ENCODE measurements at places on chromosomes 5 and 9. TPM values are rescaled to one million over a fixed set of nuclear protein-coding genes. Genes with fewer than 3 reads are reported as not detected.

HACD4 gene
- 0.56 TPM for total RNA-seq

SPOCK1 gene
- 423 TPM for total RNA-seq

ARID3C gene
- 0.09 TPM for total RNA-seq

PCDHA8 gene
- total RNA-seq: 0.09 TPM

BTNL8 gene
- total RNA-seq: not detected

ARL15 gene
- total RNA-seq: 51.7 TPM

CD180 gene
- not detected for total RNA-seq

LCN15 gene
- total RNA-seq: not detected

FAM78A gene
- total RNA-seq: 4.5 TPM

KCNIP1 gene
- total RNA-seq: not detected

PCSK1 gene
- 2.2 TPM for total RNA-seq

BHMT gene
- not detected for total RNA-seq

TMEM245 gene
- 50.6 TPM for total RNA-seq

ACTBL2 gene
- total RNA-seq: 0.28 TPM

OR1L1 gene
- total RNA-seq: not detected

ADGRD2 gene
- not detected for total RNA-seq

LECT2 gene
- total RNA-seq: not detected

QRFP gene
- not detected for total RNA-seq

TGFBI gene
- 96.9 TPM for total RNA-seq

COL27A1 gene
- total RNA-seq: 7.3 TPM

GRIN1 gene
- total RNA-seq: 0.09 TPM

OBP2B gene
- total RNA-seq: not detected

OLFM1 gene
- total RNA-seq: 0.56 TPM

CER1 gene
- total RNA-seq: not detected

SLC31A2 gene
- total RNA-seq: 5.0 TPM

TIMD4 gene
- not detected for total RNA-seq

AMBP gene
- not detected for total RNA-seq

HSPB3 gene
- total RNA-seq: not detected

LCN1 gene
- total RNA-seq: 0.66 TPM

FCN1 gene
- total RNA-seq: not detected

PPP3R2 gene
- not detected for total RNA-seq

SPATA6L gene
- 0.47 TPM for total RNA-seq

C6 gene
- total RNA-seq: not detected

KCNV2 gene
- not detected for total RNA-seq

GNG10 gene
- total RNA-seq: 31.5 TPM

DMGDH gene
- total RNA-seq: not detected

TMOD1 gene
- 0.28 TPM for total RNA-seq

GFM2 gene
- 39.4 TPM for total RNA-seq

ECM2 gene
- 0.18 TPM for total RNA-seq
